Stomach (tissue), 19 donors: ENCODE measurements at places on chromosomes 1 and 21. TPM values are rescaled to one million over a fixed set of nuclear protein-coding genes. Genes with fewer than 3 reads are reported as not detected.
A peak's percentile ranks its signal among the peaks of the same experiment; 100 is the strongest.

Gene NES
- total RNA-seq: 3.2 TPM

Gene ZNF648
- not detected for total RNA-seq

Gene PSMA5
- 37.1 TPM for total RNA-seq

Gene MSH4
- 0.18 TPM for total RNA-seq

Gene SELP
- total RNA-seq: 9.9 TPM

Gene HES4
- 31.0 TPM for total RNA-seq

Gene MYOG
- not detected for total RNA-seq

Gene AKR7A3
- total RNA-seq: 82.8 TPM

Gene C1orf185
- not detected for total RNA-seq

- H3K36me3 ChIP-seq: no peaks in the 10 kb centered on the region
- H3K4me1 ChIP-seq: no peaks in the 10 kb centered on the region
- no peak for DNase-seq
Observed at GRCh38 chr1:59360170-59360569, 63.3 kb downstream of the FGGY start.

DNA sequence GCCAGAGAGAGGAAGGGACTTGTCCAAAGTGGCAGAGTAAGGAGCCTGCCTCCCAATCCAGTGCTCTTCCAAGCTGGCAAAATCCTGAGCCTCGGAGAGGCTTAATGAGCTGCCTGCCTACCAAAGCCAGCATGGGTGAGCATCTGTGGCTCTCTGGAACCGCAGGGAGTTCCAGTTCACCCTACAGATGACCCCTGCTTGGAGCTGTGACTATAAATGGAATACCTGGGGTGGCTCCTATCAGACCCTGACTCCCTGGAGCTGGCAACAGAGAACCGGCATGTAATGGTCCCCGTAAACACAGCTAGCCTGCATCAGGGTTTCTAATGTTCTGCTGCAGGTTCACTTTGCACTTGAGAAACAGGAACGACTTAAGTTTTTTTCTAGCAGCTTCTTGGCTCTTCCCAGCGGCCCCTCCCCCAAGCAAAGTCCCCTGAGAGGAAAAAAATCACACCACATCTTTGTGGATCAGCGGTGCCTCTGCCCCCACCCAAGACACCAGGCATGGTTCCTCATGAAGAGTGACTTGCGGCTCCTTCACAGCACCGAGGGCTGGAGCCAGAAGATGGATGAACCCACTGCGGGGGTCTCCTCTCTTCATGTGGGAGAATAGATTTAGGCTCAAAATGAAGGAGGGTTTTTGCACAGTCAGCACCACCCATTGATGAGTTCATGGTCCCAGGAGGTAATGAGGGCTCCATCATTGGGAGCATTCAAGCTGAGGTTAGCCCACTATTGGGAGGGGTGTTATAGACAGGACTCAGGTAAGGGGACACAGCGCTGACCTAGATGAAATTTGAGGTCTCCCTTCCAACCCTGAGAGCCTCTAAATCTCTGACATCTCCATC, 79.0 kb downstream of the SYT2 start:
- H3K36me3 ChIP-seq: no peaks in the 10 kb centered on the region
- H3K27ac ChIP-seq: no peak overlapping the region
- H3K4me1 ChIP-seq: no peaks in the 10 kb centered on the region

DNA sequence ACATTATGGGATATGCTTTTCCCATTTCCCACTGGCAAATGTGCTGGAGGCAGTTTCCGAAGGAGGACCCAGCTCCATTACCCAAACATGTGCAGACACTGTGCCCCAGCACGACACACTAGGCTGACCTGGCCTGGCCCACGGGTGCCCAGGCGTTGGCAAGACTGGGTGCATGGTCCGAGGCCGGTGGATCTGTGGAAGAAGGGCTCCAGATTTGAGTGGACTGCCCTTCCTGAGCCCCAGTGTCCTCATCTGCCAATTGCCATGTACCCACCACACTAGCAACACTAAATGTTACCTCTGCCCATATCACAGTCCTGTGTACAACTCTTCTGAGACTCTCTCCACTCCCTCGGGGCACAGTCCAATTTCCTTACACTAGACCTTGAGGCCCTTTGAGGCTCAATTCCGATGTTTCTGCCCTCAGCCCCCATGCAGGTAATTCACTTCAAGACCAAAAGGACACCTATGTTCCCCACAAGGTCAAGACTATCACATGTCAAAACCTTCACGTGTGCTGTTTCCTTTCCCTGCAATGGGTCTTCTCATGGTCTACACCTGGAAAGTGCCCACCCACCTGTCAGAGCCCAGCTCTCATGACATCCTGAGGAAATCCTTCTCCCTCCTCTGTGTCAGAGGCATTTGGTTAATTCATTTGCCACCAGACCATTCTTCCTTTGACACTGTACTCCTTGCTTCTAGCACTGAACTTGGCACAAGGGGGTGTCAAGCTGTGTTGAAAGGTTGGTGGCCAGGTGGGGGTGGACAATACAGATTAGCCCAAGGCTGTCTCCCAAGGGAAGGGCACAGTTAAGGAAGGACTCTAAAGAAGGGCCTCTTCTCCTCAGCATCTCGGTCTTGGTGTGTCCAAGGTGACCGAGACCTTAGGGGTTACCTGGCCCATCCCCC, 124.9 kb downstream of the DMRTB1 start:
- no peak overlapping the region for H3K4me3 ChIP-seq
- H3K36me3 ChIP-seq: no peaks in the 10 kb centered on the region
- no peak overlapping the region for H3K27ac ChIP-seq
- no peak for DNase-seq

DNA sequence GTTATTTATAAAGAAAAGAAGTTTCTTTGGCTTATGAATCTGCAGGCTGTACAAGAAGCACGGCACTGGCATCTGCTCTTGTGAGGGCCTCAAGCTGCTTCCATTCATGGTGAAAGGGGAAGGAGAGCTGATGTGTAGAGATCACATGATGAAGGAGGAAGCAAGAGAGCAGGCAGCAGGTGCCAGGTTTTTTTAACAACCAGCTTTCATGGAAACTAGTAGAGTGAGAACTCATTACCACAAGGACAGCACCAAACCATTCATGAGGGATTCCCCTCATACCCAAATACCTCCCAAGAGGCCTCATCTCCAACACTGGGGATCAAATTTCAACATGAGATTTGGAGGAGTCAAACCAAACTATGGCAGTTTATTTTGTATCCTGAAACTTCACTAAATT, 85.8 kb upstream of the CAMK1G start:
- no peaks in the 10 kb centered on the region for H3K27me3 ChIP-seq
- H3K4me3 ChIP-seq: no peak overlapping the region
- no peak overlapping the region for H3K27ac ChIP-seq
- DNase-seq: no peak

DNA sequence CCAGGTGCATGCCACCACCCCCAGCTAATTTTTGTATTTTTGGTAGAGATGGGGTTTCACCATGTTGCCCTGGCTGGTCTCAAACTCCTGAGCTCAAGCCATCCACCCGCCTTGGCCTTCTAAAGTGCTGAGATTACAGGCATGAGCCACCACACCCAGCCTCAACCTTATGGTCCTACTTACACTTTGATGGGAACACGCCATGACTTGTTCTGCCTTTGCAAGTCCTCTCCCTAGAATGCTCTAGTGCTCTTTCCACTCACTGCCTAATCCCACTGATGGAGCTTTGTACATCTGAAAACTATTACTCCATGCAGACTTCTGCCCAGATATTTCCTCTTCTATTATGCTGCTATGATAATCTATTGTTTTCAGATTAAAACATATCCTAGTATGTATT, 174.3 kb downstream of the DAB1 start:
- no peak overlapping the region for H3K4me3 ChIP-seq
- DNase-seq: no peak
- H3K27me3 ChIP-seq: no peaks in the 10 kb centered on the region

GRCh38 chr1:3543076-3544039, 68.0 kb downstream of the MEGF6 start:
- peak overlapping the region; percentile 47 for H3K27ac ChIP-seq
- DNase-seq: no peak
- H3K4me3 ChIP-seq: no peak overlapping the region

DNA sequence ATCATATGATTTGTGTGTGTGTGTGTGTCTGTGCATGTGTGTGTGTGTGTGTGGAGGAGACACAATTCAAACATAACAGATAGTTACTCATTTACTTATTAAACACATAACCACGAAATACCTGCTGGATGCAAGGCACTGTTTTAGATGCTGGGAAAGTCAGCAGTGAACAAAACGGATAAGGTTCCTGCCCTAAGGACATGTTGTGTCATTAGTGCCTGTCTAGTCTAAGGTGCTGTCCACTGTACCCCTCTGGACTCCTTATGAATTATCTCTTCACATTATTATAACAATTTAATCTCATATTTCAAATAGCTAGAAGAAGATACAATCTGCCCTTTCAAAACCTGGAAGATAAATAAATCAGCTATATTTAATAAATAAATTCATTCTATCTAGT, 162.4 kb downstream of the PLPPR5 start:
- H3K27ac ChIP-seq: no peak overlapping the region
- H3K4me3 ChIP-seq: no peak overlapping the region
- no peaks in the 10 kb centered on the region for H3K27me3 ChIP-seq
- no peaks in the 10 kb centered on the region for H3K36me3 ChIP-seq

DNA sequence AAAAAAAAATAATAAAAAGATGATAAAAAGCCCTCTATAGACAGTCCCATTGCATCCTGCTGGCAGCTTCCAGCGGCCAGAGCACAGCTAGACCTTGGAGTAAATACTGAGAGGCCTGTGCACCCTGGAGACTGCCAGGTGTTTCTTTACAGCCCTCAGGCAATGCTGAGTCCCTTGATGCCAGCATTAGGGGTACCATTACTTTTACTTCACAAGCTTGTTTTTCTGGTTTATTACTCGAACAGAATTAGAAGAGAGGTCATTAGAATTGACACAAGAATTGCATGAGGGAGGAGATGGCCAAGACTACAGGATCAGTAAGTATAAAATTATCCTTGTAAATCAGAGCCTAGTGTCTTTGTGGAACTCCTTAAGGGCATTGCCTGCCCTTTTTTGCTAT, 43.6 kb downstream of the AKNAD1 start:
- DNase-seq: no peak
- no peak overlapping the region for H3K4me3 ChIP-seq

DNA sequence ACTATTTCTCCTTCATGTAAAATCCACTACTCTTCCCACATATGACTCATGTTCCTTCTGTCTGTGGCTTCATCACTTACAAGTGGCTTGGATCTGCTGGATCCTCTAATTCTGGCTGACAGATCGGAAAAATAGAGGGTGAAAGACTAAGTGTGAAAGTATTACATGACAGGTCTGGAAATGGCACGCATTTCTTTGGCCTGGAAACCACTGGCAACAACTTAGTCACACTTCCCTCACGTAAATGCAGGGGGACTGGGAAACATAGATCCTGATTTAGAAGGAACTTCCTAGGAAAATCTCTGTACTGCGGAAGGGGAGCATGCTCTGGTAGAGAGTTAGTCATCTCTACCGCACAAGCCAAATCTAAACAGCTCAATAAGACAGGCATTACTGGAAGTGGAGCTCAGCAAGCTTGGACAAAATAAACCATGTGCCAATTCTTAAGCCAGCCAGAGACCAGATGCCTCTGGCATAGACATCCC, 305.4 kb upstream of the PTBP2 start:
- no peaks in the 10 kb centered on the region for H3K4me1 ChIP-seq
- H3K36me3 ChIP-seq: no peaks in the 10 kb centered on the region
- H3K27ac ChIP-seq: peak overlapping the region; percentile 4
- no peak for DNase-seq
- no peaks in the 10 kb centered on the region for H3K27me3 ChIP-seq
- no peak overlapping the region for H3K4me3 ChIP-seq

GRCh38 chr1:61425040-61425439, 299.9 kb downstream of the TM2D1 start:
- no peaks in the 10 kb centered on the region for H3K36me3 ChIP-seq
- no peak overlapping the region for H3K27ac ChIP-seq
- H3K27me3 ChIP-seq: no peaks in the 10 kb centered on the region
- no peak for DNase-seq
- H3K4me1 ChIP-seq: peaks cover 5% of the 10 kb centered on the region

DNA sequence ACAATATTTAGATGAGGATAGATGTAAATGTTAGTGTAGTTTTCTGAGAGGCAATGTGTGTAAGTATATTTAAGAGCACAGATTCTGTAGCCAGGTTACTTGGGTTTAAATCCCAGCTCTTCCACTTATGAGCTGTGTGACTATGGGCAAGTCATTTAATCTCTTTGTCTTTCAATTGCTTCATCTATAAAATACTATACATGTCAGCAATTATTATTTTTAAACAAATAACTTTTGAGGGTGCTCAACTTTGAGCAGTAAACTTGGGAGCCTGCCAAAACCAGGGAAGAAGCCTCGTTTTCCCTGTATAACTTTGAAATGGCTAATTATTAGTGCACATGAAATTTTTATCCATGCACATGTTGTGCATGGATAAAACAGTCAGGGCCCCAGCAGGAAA, 222.8 kb downstream of the FOXD2 start:
- H3K27me3 ChIP-seq: peaks cover 21% of the 10 kb centered on the region
- H3K27ac ChIP-seq: no peak overlapping the region
- H3K4me1 ChIP-seq: no peaks in the 10 kb centered on the region
- H3K4me3 ChIP-seq: no peak overlapping the region
- H3K36me3 ChIP-seq: no peaks in the 10 kb centered on the region

- H3K4me3 ChIP-seq: no peak overlapping the region
- H3K36me3 ChIP-seq: no peaks in the 10 kb centered on the region
- H3K27ac ChIP-seq: no peak overlapping the region
- peaks cover 53% of the 10 kb centered on the region for H3K4me1 ChIP-seq
- DNase-seq: no peak
- no peaks in the 10 kb centered on the region for H3K27me3 ChIP-seq
Observed at GRCh38 chr1:67732750-67733151, 47.8 kb downstream of the GADD45A start.

DNA sequence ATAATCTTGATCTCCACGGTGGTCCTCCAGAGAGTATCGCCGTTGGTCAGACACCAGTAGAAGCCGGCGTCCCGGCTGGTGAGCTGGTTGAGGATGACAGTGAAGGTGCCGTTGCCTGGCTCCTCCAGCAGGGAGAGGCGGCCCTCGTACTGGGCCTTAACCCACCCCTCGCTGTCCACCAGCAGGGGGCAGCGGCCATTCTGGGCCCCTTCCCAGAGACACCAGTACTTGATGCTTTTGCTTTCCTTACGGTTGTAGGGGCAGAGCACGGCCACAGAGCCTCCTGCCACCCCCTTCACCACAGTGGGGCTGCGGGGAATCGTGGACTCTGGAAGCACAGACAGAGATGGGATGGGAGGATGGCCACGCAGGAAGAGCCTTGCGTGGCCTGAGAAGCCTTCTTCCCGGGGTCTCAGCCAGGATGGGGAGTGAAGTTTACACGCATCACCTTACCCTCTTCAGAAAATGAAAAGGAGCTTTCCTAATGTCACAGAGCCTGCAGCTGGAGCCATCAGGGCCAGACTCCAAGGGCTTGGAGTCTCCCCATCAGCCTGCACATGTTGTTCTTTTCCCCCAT, 10.7 kb downstream of the PIGR start:
- H3K27me3 ChIP-seq: no peaks in the 10 kb centered on the region
- DNase-seq: peak; percentile 70
- no peak overlapping the region for H3K4me3 ChIP-seq

DNA sequence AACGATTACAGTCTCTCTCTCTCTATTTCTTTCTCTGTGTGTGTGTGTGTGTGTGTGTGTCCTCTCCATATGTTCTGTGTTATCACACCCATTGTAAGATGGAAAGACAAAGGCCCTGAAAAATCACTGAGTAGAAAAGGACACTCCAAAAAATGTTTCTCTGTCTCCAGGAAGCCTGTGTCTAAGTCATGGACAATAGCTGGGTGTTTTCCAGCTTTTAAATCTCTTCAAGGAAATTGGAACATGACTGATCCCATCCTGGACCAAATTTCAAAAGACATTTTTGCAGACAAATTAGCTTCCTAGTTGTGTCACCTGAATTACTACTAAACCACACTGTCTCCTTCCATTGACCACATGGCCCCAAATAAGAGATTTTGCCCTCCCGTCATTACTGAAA, 31.0 kb upstream of the LMX1A start:
- no peaks in the 10 kb centered on the region for H3K36me3 ChIP-seq
- no peak for DNase-seq
- H3K27me3 ChIP-seq: no peaks in the 10 kb centered on the region
- H3K4me1 ChIP-seq: no peaks in the 10 kb centered on the region
- H3K4me3 ChIP-seq: no peak overlapping the region
